ELF-1 (cell line): ENCODE measurements at places on chromosomes 11 and 22.

GRCh38 chr11:111010391-111011274, 234.9 kb upstream of the POU2AF2 start:
- DNase-seq, result no peak

DNA sequence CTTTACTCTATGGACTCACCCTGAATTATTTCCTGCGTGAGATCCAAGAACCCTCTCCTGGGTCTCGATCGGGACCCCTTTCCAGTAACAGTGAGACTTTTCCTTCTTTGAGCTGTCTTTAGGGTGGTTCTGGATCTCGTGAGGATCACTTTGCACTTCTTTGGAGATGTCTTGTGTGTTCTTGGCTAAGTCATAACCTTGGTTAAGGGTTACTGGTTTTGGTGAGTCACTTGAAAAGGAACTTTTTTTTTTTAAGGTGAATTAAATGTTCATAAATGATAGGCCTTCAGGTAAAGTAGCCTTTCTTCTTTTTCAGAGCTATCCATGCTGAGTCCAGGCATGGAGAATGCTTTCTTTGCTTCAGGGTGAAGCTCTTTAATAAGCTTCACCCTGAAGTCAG, 19.4 kb upstream of the GSTP1 start:
- no peak for DNase-seq

GRCh38 chr22:41966607-41967240, 2.5 kb upstream of the SEPTIN3 start:
- peak; percentile 81 for DNase-seq

GRCh38 chr11:129143335-129143734, 48.8 kb downstream of the ARHGAP32 start:
- DNase-seq, result peak; percentile 70

- DNase-seq, result peak; percentile 31
These were observed 524 bp upstream of the SLC1A2 start for GRCh38 chr11:35419830-35420333.

GRCh38 chr22:45169591-45170466, 6.1 kb downstream of the NUP50 start:
- DNase-seq, result peak; percentile 77
